Ovary (tissue), 10 donors: ENCODE measurements at places on chromosomes 5 and 9. TPM values are rescaled to one million over a fixed set of nuclear protein-coding genes. Genes with fewer than 3 reads are reported as not detected.

DNA sequence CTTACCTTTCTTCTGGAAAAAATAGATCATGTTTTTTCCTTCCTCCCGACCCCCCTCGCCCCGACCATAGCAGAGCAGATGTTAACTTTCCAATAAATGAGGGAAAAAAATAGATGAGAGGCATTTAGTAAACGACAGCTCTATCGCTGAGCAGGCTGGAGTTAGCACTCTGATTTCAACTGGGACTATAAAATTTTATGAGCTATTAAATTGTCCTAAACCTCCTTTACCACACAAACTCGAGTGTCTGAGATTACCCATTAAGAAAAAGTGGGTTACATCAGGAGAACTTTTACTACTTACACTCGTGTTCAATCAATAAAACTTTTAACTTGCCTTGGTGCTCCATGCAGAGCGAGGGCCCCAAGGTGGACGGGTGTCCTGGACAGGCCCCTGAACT, 59.8 kb upstream of the RNU6ATAC start:
- H3K36me3 ChIP-seq, result no peaks in the 10 kb centered on the region
- no peak for DNase-seq
- H3K4me3 ChIP-seq, result no peak overlapping the region

DNA sequence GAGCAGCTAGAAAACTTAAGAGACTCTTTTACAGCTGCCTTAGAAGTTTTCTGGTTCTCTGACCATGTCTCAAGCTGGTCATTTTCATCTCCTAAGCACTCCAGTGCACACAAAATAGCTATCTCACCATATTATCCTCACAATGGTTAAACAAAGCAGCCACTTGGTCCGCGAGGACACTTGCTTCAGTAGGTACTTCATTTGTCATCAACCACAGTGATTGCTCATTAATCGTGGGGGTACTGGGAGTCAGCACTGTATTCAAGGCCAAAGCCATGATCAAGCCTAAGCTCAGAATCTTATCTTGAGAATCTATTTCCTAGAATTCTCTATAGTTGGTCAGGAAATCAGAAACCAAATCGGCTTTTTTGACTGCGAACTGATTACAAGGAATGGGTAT, 2.9 kb downstream of the ARL14EPL start:
- H3K4me1 ChIP-seq, result no peaks in the 10 kb centered on the region
- no peaks in the 10 kb centered on the region for H3K36me3 ChIP-seq
- DNase-seq, result no peak

- H3K4me3 ChIP-seq, result no peak overlapping the region
- no peaks in the 10 kb centered on the region for H3K4me1 ChIP-seq
- DNase-seq, result no peak
- H3K36me3 ChIP-seq, result no peaks in the 10 kb centered on the region
- H3K27me3 ChIP-seq, result no peaks in the 10 kb centered on the region
- no peak overlapping the region for H3K27ac ChIP-seq
Observed at GRCh38 chr9:138022121-138022741, 144.6 kb downstream of the CACNA1B start.

GRCh38 chr9:114560956-114561355, 26.6 kb upstream of the ATP6V1G1 start:
- no peaks in the 10 kb centered on the region for H3K4me1 ChIP-seq
- H3K27ac ChIP-seq, result no peak overlapping the region
- DNase-seq, result no peak
- H3K36me3 ChIP-seq, result no peaks in the 10 kb centered on the region

DNA sequence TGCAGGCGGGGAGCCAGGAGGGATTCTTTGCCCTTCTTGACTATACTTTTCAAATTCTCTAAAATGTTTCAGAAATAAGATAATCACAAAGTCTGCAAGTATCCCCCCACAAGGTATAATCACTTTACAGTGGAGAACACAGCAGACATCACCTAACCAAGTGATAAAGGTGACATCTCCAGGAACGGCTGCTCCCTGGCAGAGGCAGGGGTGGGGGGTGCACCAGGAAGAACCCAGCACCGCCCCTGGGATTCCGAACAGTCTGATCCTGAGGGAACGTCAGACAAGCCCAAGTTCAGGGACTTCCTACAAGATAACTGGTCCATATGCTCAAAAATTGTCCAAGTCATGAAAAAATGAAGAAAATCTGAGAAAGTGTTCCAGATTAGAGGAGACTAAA, 85.4 kb downstream of the HSD17B3 start:
- H3K27me3 ChIP-seq, result no peaks in the 10 kb centered on the region
- H3K27ac ChIP-seq, result no peak overlapping the region
- no peak overlapping the region for H3K4me3 ChIP-seq
- no peaks in the 10 kb centered on the region for H3K36me3 ChIP-seq
- H3K4me1 ChIP-seq, result peaks cover 9% of the 10 kb centered on the region

GRCh38 chr5:133861161-133861737, 107.2 kb downstream of the C5orf15 start:
- no peak for DNase-seq
- H3K27me3 ChIP-seq, result no peaks in the 10 kb centered on the region
- H3K4me1 ChIP-seq, result no peaks in the 10 kb centered on the region
- no peak overlapping the region for H3K4me3 ChIP-seq
- no peak overlapping the region for H3K27ac ChIP-seq
- no peaks in the 10 kb centered on the region for H3K36me3 ChIP-seq

- no peaks in the 10 kb centered on the region for H3K36me3 ChIP-seq
- no peak for DNase-seq
- H3K4me1 ChIP-seq, result no peaks in the 10 kb centered on the region
- H3K27me3 ChIP-seq, result no peaks in the 10 kb centered on the region
- no peak overlapping the region for H3K27ac ChIP-seq
Observed at GRCh38 chr5:1026700-1027621, 18.4 kb downstream of the NKD2 start.

- no peak for DNase-seq
- no peaks in the 10 kb centered on the region for H3K36me3 ChIP-seq
- no peak overlapping the region for H3K27ac ChIP-seq
Observed at GRCh38 chr5:98455665-98456064, 317.8 kb upstream of the RGMB start.

GRCh38 chr5:131242728-131243255, 21.1 kb upstream of the CDC42SE2 start:
- H3K27me3 ChIP-seq, result no peaks in the 10 kb centered on the region
- no peaks in the 10 kb centered on the region for H3K4me1 ChIP-seq
- DNase-seq, result no peak
- no peak overlapping the region for H3K4me3 ChIP-seq

The C9orf152 gene
- polyA plus RNA-seq, result 0.07 TPM

The ANKRD31 gene
- 0.28 TPM for polyA plus RNA-seq
